Ammon's horn (tissue), 1 donor: ENCODE measurements at places on chromosomes 7 and 10.

GRCh38 chr7:122746948-122747347 lies 44.2 kb upstream of the RNF148 start:
- DNase-seq = no peak

DNA sequence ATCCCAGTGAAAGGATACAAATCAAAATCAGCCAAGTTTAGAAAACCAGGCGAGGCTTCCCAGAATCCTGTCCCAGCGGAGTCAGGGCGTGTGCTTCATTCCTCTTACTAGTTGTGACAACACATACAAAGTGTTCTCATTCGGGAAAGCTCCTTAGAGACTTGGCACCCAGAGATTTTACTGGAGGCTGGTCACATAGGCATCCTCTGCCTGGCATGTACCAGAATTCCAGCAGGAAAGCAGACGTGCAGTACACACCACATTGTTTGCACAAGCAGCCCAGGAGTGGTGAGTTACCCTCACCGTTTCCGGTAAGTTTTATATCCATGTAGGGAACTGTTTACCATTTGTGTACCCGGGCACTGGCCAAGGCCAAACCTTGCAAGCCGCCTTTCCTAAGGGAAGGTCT lies 34.9 kb downstream of the MMRN2 start:
- no peak for DNase-seq

DNA sequence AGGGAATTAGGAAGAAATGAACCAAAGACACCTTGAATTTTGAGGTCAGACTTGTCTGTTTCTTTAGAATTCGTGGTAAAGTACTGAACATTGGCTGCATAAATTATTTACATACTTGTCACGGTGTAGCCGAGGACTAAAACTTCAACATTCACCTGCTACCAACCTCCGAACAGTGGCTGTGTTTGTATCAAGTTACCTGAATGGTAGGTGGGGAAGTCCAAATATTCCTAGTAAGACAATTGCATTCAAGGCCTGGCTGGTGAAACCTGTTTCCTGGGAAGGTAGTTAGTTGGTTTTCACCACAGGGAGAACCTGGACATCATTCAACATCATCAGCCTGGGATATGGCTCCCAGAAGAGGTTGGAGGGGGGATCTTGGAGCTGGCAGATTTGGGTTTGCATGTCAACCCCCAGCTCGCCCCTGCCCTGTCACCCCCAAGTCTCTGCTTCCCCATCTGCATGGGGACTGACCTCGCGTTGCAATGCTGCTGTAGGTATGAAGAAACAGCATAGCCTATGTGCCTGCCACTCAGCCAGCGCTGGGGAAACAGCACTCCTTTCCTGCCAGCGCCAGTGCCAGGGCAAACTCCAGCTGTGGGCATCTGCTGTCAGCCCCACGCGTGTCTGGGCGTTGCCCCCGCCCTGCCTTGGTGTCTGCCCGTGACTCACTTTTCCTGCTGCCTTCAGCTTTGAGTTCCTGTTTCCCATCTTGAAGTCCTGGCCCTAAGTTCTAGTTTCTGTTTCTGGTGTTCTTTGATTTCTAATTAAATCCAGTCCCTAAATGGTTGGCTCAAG lies 12.7 kb upstream of the LARP4B start:
- peak; percentile 49 for DNase-seq

GRCh38 chr7:50531401-50531911 lies 33.7 kb downstream of the DDC start:
- DNase-seq = peak; percentile 70

GRCh38 chr10:117499248-117500105 lies 43.1 kb upstream of the EMX2 start:
- DNase-seq = no peak

DNA sequence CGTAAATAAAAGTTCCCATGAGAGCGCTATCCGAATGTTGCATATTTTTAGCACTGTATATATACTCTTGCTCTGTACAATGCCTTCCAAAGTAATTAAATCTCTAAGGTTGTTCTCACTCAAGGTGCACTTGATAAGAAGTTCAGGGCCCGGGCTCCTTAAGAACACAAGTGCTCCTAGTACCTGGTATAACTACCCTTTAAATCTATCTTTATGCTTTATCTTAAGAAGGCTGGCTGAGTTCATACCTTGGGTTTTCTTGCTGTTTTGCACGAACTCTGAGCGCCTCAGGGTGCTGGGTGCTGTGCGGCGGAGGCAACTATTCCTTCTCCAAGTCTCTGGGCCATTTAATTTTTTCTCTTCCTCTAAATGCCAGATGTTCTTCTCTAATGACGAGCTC lies 80.4 kb downstream of the DNMBP start:
- no peak for DNase-seq

DNA sequence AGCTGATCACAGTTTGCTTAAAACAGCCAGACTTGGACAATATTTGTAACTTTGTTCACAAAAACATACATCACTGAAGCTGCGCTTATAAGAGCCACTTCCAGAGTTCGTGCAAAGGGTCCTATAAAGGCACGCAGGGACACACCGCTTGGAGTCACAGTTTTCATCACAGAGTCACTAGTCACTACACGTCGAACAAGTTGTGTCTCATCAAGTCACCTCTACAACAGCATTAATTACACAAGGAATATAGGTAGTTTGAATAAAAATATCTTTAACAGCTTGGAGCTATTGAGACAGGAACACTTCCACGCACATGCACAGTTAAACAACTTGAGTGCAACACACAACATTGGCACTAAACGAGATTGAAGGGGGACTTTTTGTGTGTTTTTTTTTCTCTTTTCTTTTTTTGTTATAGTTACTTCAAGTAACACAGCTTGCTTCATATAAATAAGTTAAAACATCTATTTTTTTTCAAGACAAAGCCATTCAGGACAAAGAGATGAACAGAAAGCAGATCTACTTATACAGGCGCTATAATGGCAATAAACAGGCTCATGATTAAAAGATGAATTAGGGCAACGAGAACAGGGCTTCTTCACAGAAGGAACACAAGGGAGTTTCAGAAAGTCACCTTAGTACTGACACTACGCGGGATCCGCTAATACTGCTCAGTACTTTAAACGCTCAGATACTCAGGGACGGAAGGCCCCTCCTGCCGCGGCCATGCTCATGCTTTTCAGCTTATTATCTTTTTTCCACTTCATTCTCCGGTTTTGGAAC lies 2.2 kb downstream of the HOXA5 start:
- no peak for DNase-seq

GRCh38 chr10:104333032-104333727 lies 5.1 kb downstream of the ITPRIP start:
- DNase-seq = no peak

DNA sequence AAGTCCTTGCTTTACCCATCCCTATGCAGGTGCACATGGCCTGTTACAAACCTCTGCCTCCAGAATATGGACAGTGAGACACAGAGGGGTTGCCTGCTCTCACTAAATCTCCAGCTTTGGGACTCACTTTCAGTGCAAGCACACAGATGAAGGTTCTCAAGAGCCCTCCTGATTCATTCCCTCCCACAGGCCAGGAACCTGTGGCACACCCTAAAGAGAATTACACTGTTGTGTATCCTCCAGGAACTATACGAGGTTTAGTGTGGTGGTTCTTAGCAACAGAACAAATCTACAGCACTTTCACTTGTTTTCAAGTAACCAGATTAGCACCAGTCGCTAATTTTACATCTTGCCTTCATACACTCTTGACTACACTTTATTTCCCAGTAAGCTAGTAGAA lies 192.3 kb downstream of the PLXNA4 start:
- no peak for DNase-seq

DNA sequence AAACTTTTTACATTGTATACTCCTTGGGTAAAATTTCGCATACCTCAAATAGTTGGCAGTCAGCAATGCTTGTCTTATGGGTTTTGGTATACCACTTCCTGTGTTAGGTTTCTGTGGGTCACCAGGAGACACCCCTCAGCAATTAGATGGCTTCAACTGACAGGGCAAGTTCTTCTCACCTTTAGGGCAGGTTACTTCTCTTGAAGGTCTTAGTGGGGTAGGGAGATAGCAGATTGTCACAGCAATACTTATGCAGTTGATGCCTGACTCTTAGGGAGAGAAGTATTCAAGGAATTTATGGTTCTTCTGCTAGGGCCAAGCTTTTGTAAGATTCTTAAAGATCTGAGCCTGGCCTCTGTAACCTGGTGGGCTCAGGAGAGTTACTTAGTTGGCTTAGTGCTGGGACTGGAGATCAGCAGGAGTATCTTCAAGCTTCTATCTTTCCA lies 42.9 kb downstream of the MKLN1 start:
- no peak for DNase-seq

GRCh38 chr10:29895456-29895855 lies 163.9 kb downstream of the JCAD start:
- no peak for DNase-seq

- DNase-seq = no peak
These were observed 247.4 kb downstream of the ELFN1 start for GRCh38 chr7:1917221-1918062.
